ENCODE measurements at places on chromosomes 16 and 17.

DNA sequence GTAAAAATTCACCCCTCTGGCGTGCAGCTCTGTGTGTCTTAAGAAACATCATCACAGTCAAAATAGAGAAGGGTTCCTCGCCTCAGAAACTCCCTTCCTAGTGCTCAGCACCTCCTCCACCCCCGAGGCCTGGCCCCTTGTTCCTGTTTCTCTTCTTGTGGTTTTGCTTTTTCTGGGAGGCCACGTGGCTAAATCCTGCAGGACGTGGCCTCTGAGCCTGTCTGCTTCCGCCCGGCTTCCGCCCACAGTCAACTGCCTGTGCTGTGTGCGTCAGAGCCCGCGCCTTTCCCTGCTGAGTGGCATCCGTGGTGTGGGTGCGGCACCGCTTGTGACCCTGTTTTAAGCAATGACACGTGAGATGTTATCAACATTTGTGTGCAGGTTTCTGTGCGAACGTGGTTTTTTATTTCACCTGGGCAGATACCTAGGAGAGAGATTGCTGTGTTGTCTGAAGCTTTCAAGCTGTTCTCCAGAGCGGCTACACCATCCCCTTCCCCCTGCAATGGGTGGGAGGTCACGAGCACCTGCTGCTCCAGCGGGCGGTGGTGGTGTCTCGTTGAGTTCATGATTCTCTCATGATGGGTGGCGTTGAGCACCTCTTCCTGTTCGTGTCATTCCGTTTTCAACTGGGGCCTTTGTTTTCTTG, 21.7 kb downstream of the ACSF3 start:
- DNase-seq: peak; percentile 87

DNA sequence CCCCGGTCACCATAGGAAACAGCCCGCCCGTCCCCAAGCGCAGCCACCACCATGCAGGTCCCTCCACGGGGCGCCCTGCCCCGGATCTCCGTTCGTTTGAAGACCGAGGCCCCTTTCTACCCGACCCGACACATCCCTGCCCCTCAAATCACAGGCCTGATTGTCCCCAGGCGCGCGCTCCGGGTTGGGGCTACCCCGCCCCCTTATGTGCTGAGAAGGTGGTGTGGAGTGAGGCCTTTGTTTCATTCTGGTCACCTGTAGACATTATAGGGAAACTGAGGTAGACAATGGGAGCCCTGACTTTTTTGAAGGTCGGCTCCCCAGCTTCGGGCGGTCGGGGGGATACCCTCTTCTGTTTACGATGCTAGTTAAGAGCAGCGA, 763 bp upstream of the ACTG1 start:
- DNase-seq: peak; percentile 87

DNA sequence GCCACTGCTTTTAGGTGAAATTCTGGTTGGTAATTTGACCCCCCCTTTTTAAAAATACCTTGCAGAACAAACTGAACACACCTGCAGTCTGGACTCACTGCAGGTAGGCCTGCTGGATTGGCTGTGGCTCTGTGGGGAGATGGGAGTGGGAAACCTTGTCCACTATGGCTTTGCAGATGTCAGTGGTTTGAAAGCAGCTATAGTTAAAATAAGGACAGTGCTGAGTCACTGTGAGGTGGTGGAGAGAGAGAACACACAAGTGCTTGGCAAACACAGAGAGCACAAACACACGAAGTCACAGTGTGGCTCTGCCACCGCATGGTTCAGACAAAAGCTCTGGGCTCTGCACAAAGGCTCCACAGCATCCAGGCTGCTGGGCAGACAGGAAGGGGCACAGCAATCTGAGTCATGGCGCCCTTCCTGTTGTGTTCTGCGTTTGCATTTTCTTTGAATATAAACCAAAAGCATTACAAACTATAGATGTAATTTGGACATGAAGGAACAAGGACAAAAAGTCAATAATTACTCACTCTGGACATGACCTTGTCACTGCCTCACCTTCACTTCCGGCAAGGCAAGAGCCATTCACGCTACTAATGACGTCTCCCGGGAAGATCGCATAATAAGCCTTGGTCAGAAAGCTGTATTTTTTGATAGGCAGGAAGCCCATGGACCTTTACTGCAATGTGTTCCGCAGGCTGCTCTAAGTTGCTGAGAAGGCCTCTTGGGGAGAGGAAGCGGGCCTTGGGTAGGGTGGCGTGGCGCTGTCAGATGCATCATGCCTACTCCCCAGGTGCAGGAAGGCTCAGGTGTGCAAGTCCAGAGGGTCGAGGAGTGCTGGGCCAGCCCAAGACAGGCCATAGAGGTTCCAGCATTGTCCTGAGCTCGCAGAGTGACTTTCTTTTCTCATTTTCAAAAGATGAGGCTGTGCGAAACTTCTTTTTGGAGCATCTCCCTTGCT, 60.1 kb upstream of the MED9 start:
- no peak for DNase-seq

- DNase-seq: no peak
These were observed 19.7 kb downstream of the SDK2 start for GRCh38 chr17:73624496-73624988.

GRCh38 chr17:34248511-34249024, 6.5 kb upstream of the CCL2 start:
- DNase-seq: no peak

DNA sequence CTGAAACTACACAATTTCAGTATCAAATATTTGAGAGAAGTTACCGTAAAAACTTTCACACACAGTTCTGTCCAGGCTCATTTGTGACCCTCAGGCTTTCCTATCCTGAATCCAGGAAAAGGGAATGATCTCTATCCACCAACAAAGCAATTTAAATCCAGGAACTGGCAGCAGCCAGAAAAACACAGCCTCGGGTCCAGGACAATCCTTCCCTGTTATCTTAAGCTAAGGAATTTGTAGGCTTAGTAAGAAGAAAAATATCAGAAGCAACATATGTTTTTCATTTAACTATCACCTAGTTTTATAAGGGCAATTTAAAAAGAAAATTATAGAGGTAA, 47.1 kb downstream of the TEX2 start:
- no peak for DNase-seq

DNA sequence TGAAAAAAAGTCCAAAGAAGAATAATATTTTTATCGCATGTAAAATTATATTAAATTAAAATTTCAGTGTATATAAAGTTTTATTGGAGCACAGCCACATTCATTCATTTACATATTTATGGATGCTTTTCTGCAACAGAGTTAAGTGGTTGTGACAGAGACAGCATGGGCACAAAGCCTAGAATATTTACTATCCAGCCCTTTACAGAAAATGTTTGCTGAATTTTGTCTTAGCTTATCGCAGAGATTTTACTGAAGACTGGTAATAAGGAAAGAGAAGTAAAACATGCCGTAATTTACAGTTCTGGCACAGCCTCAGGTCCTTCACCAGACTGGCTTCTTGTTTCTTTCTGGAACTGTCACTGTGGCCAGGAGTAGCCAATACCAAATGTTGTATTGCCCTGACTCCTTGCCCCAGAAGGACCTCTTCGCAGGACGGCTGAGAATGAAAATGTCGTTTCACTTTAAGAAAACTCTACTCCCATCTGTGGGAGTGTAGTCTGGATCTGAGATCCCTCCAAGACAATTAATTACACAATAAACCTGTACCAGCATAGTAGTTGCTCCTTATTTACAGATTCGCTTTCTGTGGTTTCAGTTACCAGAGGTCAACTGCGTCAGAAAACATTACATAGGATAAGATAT, 94.9 kb upstream of the GOT2 start:
- no peak for DNase-seq

GRCh38 chr17:28511858-28512461, 5.8 kb downstream of the FOXN1 start:
- DNase-seq: no peak

GRCh38 chr16:86986809-86987487, 330.2 kb downstream of the C16orf95 start:
- no peak for DNase-seq

DNA sequence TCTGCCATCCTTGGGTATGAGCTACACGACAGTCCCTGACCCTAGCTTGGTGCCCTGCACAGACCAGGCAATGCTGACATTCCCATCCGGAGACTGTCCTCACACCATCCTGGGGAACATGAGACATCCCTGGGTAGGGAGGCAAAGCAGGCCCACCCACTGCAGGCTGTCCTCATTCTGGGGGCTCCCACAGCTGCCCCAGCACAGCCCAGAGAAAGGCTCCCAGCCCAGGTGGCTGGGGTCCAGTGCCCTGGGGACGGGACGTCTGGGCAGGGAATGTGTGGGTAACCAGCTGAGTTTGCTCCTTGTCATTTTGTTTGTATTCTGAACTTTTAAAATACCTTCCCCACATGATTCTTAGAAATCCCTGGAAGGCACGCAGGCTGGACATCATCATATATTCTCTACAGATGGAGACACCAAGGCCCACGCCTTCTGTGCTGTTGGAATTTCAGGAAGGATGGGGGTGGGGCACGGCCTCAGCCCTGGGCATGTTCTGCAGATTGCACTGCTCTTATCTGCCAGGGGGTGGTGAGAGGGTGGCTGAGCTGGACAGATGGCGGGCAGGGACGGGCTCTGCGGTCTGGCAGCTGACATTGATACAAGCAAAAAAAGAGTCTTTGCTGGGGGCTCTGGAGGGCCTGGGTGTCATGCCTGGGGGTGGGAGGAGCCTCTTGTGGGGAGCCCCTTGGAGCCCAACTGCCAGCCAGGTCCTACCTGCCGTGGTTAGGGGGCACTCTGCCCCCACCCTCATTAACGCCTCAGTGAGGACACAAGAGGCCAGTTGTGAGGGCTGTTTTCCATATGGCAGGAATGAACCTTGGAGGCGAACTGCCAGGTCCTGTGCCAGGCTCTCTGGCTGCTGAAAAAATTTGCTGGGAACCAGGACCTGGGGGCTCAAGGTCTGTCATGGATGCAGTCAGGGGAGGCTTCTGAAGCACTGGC, 28.4 kb downstream of the LRRC75A start:
- DNase-seq: no peak

DNA sequence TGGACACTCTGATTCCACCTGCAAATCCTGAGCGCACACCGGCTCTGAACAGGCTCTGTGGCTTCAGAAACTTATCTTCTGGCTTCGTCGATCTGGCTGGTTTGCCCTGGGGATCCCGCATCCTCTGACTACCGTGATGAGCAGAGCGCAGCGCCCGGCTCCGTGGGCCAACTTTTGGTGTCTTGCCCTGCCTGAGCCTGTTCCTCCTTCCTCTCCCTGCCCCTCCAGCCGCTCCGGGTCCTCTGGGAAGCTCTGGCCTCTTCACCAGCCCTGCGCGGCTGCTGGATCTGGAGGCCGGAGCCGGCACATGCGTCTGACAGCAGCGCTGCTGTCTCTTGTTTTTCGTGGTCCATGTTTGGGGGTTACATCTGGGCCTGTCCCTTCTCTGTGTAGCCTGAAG, 65.6 kb downstream of the JPH3 start:
- no peak for DNase-seq

GRCh38 chr17:48444516-48445247, 14.7 kb upstream of the SKAP1 start:
- peak; percentile 68 for DNase-seq

DNA sequence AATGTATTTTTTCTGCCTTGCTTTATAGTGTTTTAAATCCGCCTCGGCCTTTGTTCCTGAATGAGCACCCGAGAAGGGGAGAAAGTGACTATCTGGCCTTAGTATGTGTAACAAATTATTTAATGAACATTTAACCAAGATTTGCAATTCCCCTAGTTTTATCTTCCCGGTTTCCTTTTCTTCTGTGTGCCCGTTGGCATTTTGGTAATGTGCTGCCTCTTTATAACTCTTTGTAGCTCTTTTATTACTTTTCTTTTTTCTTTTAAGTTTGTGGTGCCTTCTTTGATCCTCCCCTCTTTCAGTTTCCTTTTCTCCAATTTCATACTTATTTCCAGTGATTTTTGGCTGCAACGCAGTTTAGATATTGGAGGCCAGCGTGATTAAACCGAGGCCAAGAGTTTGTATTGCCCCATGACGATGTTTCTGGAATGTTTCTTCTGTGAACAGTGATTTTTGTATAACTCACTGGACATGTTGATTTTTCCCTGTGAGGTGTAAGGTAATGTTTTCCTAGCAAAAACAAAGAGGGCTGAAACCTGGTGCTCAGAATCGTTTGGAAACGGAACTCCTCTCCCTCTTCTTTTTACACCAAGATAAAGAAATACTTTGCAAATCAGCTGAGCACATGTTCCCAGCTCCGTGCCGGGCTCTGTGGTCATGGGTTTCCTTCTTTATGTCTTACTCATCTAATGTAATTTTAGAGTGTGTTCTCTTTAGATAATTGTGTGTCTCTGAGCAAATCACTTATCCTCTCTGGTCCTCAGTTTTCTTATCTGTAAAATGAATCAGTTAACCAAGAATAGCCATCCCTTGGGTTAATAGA, 344.3 kb downstream of the WWOX start:
- no peak for DNase-seq

GRCh38 chr16:896261-897199, 74.3 kb downstream of the LMF1 start:
- no peak for DNase-seq

GRCh38 chr16:49967012-49967559, 57.9 kb upstream of the CNEP1R1 start:
- no peak for DNase-seq

DNA sequence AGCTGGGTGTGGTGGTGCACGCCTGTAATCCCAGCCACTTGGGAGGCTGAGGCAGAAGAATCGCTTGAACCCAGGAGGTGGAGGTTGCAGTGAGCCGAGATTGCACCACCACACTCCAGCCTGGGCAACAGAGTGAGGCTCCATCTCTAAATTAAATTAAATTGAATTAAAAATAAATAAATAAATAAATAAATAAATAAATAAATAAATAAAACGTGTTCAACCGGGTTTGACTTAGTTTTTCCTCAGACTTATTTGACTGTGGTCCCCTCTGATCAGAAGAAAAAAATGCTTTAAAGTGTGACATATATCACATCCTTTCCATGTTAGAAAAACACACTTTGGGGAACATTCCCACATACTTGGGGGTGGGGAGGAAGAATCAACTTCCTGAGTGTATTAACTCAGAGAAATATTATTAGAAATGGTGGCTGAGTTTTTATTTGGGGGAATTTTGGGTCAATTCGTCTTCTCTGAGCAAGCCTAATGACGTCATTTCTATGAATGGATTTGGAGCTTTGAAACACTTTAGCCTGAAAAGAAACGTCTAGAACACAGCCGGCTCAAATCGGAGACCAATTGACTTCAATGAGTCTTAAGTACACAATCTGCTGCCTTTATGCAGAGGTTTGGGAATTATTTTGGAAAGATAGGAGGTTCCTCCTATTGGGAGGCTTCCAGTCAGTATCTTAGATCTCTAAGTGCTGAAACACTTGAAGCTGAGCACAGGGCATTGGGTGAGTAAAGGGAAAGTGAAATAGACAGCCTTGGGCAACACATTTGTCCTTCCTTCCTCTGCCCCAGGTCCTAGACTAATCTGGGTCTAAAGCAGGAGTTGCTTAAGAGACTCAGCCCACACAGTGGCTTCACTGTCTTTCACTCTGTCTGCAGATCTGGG, 132.6 kb downstream of the PITPNC1 start:
- no peak for DNase-seq

- DNase-seq: peak; percentile 13
These were observed 67.2 kb downstream of the ADCY9 start for GRCh38 chr16:4049031-4049430.

- DNase-seq: no peak
These were observed 20.8 kb downstream of the CIBAR2 start for GRCh38 chr16:85091522-85091910.
